ENCODE measurements at places on chromosomes 5 and 9. TPM values are rescaled to one million over a fixed set of nuclear protein-coding genes. Genes with fewer than 3 reads are reported as not detected.

GRCh38 chr5:7683753-7684152 lies 167.2 kb downstream of the CFAP90 start:
- no peak for DNase-seq

DNA sequence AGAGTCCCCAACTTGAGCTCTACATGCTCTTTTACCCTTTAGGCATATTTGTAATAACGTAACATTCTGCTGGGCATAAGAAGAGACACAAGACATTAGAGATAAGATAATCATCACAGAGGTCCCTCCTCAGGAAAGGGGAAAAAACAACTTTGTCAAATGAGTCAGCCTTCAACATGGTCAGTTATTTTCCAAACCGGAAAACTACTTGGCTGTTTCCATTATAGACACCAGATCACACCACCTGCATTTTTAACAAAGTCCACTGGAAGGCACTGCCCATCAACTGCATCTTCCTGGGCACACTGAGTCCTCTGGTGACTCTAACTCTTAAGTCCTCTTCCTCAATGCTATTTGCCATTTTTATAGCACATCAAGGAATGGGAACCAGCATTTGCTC lies 221.8 kb downstream of the FAM114A2 start:
- DNase-seq: no peak

GRCh38 chr5:82885627-82886389 lies 191.4 kb downstream of the TMEM167A start:
- DNase-seq: peak; percentile 88

DNA sequence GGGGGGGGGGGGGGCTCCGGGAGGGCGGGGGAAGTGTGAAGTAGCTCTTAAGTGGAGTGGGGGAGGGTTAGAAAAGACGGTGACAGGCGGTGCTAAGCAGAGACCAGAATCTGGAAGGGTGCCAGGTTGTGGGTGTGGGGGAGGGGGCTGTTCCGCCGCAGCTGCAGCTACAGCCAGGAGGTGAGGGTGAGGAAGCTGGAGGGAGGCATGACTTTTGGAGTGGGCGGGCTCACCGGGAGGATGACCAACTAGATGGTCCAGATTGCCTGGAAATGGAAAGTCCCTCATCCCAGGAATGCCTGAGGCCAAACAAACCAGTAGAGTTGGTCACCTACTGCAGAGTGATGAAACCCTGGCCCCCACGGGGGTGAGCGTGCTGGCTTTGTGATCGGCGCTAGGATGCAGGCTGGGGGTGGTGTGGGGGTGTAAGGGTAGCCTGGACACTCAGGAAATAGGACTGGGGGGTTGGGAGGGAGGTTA lies 158.1 kb upstream of the SHB start:
- DNase-seq: peak; percentile 92

SLIT3 gene
- 0.35 TPM for total RNA-seq

DNA sequence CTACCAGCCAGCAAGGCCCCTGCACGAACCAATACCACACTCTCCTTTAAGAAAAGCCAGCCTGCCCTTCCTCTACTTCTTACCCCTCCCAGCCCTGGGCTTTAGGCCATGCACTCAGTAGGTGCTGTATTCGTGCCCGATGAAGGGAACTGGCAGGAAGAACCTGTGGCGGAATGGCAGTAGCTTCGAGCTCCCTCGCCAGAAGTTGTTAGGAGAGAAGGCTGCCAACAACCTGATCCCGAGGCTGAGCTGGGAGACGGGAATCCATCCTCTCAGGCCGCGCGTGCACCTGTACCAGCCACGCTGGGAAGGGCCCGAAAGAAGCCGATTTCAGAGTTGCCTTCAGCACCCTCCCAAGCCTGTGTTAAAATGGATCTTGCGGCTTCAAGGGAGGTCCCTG lies 45.3 kb upstream of the AKNA start:
- no peak for DNase-seq

GRCh38 chr9:71909887-71910649 lies 925 bp downstream of the ABHD17B start:
- DNase-seq: peak; percentile 16

DNA sequence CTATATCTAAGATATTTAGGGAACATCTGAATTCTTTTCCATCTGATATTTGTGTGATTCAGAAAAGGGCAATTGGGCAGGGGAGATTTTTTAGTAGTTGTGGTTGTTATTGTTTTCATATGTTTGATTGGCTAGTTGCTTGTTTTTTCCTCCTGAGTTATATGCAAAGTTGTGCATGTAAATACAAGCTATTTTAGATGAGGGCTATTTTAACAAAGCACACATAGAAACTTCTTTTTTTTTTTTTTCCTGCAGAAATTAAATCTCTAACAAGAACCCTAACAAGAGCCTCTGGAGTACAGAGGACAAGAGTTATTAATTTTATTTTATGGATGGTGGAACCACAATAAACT lies 559.1 kb downstream of the CETN3 start:
- no peak for DNase-seq

DNA sequence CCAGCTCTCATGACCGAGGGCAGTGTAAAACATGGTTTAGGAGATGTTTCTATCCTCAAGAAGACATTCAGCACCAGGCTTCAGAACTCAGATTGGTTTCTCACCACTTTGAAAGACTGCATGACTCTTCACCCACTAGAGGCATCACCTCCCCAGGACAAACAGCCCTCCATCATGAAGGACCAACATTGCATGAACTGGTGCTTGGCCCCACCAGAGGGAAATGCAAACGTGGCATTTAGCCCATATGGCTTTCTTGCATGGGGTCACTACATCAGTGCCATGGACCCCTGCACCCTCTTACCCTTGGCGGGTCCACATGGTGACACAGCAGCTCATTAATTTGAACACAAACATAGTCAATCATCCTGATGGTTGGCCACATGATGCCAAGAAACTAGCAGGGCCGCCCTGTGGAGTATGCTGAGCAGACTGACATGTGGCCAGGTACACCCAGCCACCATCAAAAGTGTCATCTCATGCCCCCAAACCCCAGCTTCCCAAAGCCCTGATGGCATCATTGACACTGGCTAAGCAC lies 129.5 kb upstream of the FSTL4 start:
- no peak for DNase-seq

MAMDC2 gene
- total RNA-seq: not detected

All from PC-3 (cell line).